A549 treated with RU486 at 1 μM for 4 hours (cell line): ENCODE measurements at places on chromosomes 16 and 17. TPM values are rescaled to one million over a fixed set of nuclear protein-coding genes. Genes with fewer than 3 reads are reported as not detected.

MYO15A gene
- 0.30 to 0.63 TPM (median 0.42 TPM) in 5 replicates for total RNA-seq

VTN gene
- total RNA-seq: 16.0 to 24.4 TPM (median 22.0 TPM) in 5 replicates

GLP2R gene
- 8.5 to 17.6 TPM (median 11.2 TPM) in 5 replicates for total RNA-seq

SLC2A4 gene
- total RNA-seq: 0.07 to 0.29 TPM (median 0.17 TPM) in 5 replicates

ASPA gene
- total RNA-seq: not detected in 5 replicates

COG8 gene
- total RNA-seq: 19.8 to 27.3 TPM (median 25.6 TPM) in 5 replicates

LYZL6 gene
- not detected in 5 replicates for total RNA-seq

FBXW10 gene
- 0.69 to 1.8 TPM (median 1.1 TPM) in 5 replicates for total RNA-seq

KRTAP9-8 gene
- total RNA-seq: not detected in 5 replicates

GRIN2A gene
- total RNA-seq: not detected in 5 replicates

ASB16 gene
- total RNA-seq: 0.08 to 0.12 TPM in 2 of 5 replicates, not detected in the others

SKAP1 gene
- 0.08 TPM in 1 of 5 replicates, not detected in the others for total RNA-seq

ZNF500 gene
- total RNA-seq: 6.6 to 10.1 TPM (median 7.9 TPM) in 5 replicates

RAP1GAP2 gene
- total RNA-seq: 14.4 to 24.4 TPM (median 21.1 TPM) in 5 replicates

CMTM2 gene
- not detected in 5 replicates for total RNA-seq

CLDN7 gene
- total RNA-seq: 0.57 to 1.5 TPM (median 0.71 TPM) in 5 replicates

PERCC1 gene
- not detected in 5 replicates for total RNA-seq

KATNB1 gene
- 15.0 to 20.8 TPM (median 20.3 TPM) in 5 replicates for total RNA-seq

PDIA2 gene
- total RNA-seq: 0.13 to 0.64 TPM (median 0.31 TPM) in 4 of 5 replicates, not detected in the other

KRTAP9-7 gene
- not detected in 5 replicates for total RNA-seq

ALOX15 gene
- total RNA-seq: 0.10 to 0.12 TPM in 2 of 5 replicates, not detected in the others

HLF gene
- total RNA-seq: 0.05 to 0.42 TPM (median 0.19 TPM) in 5 replicates

GPR139 gene
- total RNA-seq: not detected in 5 replicates

ABCA9 gene
- total RNA-seq: not detected in 5 replicates

USH1G gene
- total RNA-seq: 0.07 TPM in 3 of 5 replicates, not detected in the others

UNC13D gene
- 3.5 to 4.4 TPM (median 3.9 TPM) in 5 replicates for total RNA-seq

SPATA32 gene
- 0.09 to 0.31 TPM (median 0.13 TPM) in 5 replicates for total RNA-seq

SEZ6 gene
- 0.05 TPM in 1 of 5 replicates, not detected in the others for total RNA-seq

SLC35G6 gene
- total RNA-seq: not detected in 5 replicates

MSL1 gene
- total RNA-seq: 54.9 to 64.4 TPM (median 62.7 TPM) in 5 replicates

WNK4 gene
- 0.85 to 1.7 TPM (median 1.4 TPM) in 5 replicates for total RNA-seq

NDUFAF8 gene
- total RNA-seq: 107 to 254 TPM (median 220 TPM) in 5 replicates

TOM1L1 gene
- 32.2 to 42.3 TPM (median 39.6 TPM) in 5 replicates for total RNA-seq

E4F1 gene
- 17.8 to 28.1 TPM (median 24.2 TPM) in 5 replicates for total RNA-seq

ABCA10 gene
- total RNA-seq: 0.06 to 0.29 TPM (median 0.13 TPM) in 4 of 5 replicates, not detected in the other

CD300A gene
- total RNA-seq: 0.10 TPM in 1 of 5 replicates, not detected in the others

CEP295NL gene
- 0.22 to 0.42 TPM (median 0.37 TPM) in 5 replicates for total RNA-seq

SPNS3 gene
- 0.31 TPM in 1 of 5 replicates, not detected in the others for total RNA-seq

ZNF19 gene
- total RNA-seq: 1.6 to 3.9 TPM (median 1.8 TPM) in 5 replicates

KIF2B gene
- not detected in 5 replicates for total RNA-seq

DNAH3 gene
- total RNA-seq: 0.07 to 0.17 TPM (median 0.13 TPM) in 5 replicates

ZFPM1 gene
- total RNA-seq: 5.6 to 9.4 TPM (median 8.7 TPM) in 5 replicates

VMO1 gene
- total RNA-seq: 0.35 to 1.5 TPM (median 1.1 TPM) in 5 replicates

C16orf96 gene
- total RNA-seq: not detected in 5 replicates

PITPNM3 gene
- 1.6 to 2.2 TPM (median 1.8 TPM) in 5 replicates for total RNA-seq

ST6GALNAC2 gene
- total RNA-seq: 0.28 to 0.70 TPM (median 0.33 TPM) in 4 of 5 replicates, not detected in the other

MEOX1 gene
- not detected in 5 replicates for total RNA-seq
